ENCODE measurements at places on chromosomes 11 and 22.

DNA sequence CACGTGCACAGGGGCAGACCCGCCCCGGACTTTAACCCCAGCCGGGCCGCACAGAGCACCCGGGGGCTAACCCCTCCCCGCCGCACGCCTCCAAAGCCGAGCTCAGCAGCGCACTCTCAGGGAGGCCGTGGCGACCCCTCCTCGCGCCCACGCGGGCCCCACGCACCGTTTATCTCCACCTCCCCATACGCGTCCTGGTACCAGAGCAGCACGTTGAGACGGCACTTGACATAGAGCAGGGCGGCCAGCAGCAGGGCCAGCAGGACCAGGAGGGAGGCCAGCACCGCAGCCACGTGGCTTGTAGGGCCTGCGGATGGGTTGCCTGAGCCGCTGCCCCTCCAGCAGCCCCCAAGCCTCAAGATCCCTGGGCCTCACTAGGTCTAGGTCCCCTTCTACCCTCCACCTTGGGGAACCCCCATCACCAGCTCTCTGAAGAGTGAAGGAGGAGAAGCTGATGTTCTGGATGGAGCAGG, 7.1 kb downstream of the SIGIRR start:
- DNase-seq = no peak

- DNase-seq = no peak
Measured at GRCh38 chr11:123034597-123034996, 27.3 kb downstream of the HSPA8 start.

- DNase-seq = no peak
Measured at GRCh38 chr11:85710917-85711316, 24.9 kb upstream of the CCDC89 start.

- DNase-seq = peak; percentile 57
Measured at GRCh38 chr22:38868886-38869381, 3.1 kb downstream of the CBX6 start.

- DNase-seq = peak; percentile 10
Measured at GRCh38 chr11:44977493-44977984, 26.9 kb upstream of the TP53I11 start.

DNA sequence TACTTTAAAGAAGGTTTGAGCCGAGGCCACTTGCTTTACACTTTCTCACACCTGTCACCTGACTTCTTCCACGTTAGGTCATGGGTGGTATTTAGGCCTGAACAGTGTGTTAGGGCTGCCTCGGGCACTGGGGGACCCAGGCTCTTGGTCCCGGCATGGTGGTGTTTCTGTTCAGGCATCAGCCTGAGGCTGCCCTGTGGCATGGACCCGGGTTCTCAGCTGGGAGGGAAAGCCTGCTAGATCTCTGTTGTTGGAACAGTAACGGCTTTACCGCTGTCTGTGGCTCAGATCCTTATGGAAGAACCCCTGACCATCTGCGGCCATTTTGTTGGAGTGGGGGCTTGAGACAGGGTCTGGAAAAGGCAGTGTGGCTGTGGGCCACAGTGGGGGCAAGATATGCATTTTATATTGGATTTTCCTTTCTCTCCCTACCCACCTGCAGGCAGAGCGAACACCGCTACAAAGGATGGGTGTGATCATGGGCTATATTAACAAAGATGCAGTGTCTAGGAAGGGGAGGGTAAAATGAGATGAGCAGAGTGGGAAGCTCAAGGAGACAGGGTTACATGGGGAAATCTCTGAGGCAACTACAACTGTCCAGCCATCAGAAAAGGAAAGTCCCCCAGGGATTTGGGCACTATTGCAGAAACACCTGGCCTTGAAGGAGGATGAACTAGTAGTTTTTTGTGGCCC, 1.6 kb upstream of the KCNJ11 start:
- no peak for DNase-seq

GRCh38 chr11:70034740-70035365, 43.3 kb upstream of the ANO1 start:
- no peak for DNase-seq

- DNase-seq = no peak
Measured at GRCh38 chr11:4578624-4579023, 2.9 kb upstream of the OR52I2 start.

- no peak for DNase-seq
Measured at GRCh38 chr11:44344921-44345320, 35.0 kb upstream of the ALX4 start.

- no peak for DNase-seq
Measured at GRCh38 chr11:112211536-112211935, 14.7 kb upstream of the PTS start.

DNA sequence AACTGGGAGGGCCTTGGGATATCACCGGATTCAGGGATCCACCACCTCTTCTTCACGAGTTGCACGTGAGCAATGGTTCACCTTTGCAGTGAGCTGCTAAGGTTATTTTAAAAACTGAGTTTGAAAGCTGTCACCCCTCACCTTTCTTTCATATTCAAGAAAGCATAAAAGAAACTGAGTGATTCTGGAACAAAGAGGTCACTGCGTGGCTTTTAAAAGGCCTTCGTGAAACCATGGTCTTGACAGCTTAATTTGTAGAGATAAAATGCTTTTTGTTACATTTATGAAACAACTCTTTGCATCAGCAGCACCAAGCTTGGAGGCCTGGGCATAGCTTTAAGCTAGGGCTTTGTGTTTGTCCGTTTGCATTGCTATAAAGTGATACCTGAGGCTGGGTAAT, 101.4 kb upstream of the NECTIN1 start:
- no peak for DNase-seq

- no peak for DNase-seq
Measured at GRCh38 chr11:1167256-1167655, 9.5 kb downstream of the MUC5AC start.

DNA sequence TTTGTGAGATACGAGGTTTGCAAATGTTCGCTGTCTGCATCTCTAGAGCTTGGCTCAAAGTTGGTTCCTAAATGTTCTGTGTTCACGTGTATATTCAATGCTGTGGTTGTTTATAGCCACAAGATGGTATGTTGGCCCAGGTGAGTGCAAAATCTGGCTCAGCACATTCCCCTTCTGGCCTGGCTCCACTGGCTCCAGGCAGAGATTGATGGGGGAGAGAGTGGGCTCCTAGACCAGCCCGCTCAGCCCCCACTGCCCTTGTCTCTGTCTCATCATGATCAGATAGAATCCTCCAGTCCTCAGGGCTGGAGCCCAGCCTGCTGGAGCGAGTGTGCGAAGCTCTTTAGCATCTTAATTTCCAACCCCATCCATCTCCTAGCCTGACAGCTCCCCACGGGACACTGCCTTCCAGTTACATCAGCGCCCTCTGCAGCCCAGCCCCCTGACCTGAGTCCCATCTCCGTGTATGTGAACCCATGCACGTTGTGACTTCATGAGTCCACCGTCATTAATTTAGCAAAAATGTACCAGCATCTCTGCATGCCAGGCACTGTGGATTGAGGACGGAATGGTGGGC, 2.0 kb downstream of the P2RX3 start:
- DNase-seq = no peak

- DNase-seq = peak; percentile 6
Measured at GRCh38 chr11:68658661-68659060, 25.7 kb upstream of the GAL start.

DNA sequence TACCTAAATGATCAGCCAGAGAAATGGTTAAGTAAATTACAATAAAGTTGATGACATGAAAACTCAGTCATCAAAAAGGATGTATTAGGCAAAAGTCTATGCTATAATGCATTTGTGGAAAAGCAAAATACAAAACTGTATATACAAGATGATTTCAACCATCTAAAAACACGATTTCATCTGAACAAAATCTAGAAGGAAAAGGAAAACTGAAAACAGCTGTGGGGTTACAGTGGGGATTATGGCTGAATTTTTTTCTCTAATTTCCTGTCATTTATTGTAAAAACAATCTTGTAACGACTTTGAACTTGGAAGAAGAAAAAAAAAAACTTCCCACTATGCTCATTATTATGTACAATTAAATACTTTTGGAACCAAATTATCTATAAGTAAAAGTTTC, 30.3 kb downstream of the CHEK2 start:
- no peak for DNase-seq

GRCh38 chr11:72179049-72179803, 12.7 kb upstream of the FOLR1 start:
- no peak for DNase-seq

DNA sequence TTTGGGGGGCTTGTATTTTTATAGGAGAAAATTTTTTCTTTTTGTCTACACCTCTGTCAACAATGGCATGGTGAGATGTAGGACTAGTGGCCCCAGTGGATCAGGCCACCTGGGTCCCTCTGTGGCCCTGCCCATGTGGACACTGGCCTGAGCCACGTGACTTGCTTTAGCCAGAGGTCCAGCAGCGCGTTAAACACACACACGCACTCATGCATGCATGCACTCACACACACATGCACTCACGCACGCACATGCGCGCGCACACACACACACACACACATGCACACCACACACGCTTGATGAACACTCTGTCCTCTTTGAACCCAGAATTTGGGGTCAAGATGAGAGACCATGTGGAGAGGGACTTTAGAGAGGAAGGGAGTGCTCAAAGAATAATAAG, 59.4 kb upstream of the NUP50 start:
- DNase-seq = no peak

DNA sequence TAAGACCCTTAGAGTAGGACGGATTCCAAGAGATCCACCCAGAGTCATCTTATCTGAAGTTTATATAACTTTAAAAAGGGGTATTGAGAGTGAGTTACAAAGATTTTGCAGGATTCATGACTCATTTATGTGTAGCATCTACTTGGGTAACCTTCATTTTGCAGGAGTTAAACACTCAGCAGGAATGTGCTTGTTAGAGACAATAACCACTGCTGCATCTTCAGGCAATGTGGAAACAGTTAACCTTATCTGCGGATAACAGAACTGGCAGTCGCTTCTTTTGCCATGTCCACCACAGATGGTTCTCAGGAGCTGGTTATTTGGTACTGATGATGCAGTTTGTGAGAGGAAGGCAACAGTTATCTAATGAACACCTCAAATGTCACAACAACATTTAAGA, 417.9 kb upstream of the DDI1 start:
- peak; percentile 75 for DNase-seq

GRCh38 chr22:37741312-37741795, 44.5 kb downstream of the TRIOBP start:
- DNase-seq = peak; percentile 83

DNA sequence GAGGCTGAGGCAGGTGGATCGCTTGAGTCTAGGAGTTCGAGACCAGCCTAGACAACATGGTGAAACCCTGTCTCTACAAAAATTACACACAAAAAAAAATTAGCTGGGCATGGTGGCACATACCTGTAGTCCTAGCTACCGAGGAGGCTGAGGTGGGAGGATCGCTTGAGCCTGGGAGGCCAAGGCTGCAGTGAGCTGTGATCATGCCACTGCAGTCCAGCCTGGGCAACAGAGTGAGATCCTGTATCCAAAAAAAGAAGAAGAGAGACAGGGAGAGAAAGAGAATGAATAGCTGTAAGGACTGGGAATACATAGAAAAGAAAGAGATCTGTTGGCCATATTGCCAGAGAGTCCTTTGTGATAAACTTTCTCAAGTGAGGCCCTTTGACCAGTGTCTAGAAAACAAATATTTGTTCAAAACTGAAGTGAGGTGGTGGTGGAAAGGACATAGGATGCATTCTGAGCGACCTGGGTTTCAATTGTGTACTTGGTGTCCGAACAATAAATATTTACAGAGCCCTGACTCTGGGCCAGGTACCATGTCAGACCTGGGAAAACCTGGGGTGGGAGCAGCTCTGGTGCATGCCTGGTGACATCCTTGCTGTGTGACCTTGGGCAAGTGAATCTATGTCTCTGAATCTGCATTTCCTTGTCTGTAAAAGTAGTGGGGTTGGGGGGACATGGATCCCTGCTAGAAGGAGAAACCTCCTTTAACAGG, 89.6 kb upstream of the CRYBB3 start:
- no peak for DNase-seq

- DNase-seq = no peak
Measured at GRCh38 chr22:37383341-37383740, 43.9 kb downstream of the ELFN2 start.

GRCh38 chr11:90318651-90319050, 95.8 kb upstream of the CHORDC1 start:
- DNase-seq = no peak

DNA sequence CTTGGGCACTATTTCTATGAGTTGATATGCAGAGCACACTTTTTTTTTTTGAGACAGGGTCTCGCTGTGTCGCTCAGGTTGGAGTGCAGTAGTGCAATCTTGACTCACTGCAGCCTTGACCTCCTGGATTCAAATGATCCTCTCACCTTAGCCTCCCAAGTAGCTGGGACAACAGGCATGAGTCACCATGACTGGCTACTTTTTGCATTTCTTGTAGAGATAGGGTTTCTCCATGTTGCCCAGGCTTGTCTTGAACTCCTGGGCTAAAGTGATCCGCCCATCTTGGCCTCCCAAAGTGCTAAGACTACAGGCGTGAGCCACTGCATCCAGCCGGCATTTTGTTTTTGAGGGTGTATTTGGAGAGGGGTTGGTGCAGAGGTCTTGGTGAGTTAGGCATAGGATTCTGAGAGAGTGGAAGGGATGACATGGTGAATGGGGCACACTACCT, 29.9 kb upstream of the MTCH2 start:
- no peak for DNase-seq
